ENCODE measurements at places on chromosomes 1 and 21. TPM values are rescaled to one million over a fixed set of nuclear protein-coding genes. Genes with fewer than 3 reads are reported as not detected.

Gene CFHR1
- total RNA-seq = not detected

- peak; percentile 99 for DNase-seq
Observed at GRCh38 chr1:44327679-44328491, 27.2 kb downstream of the ERI3 start.

Gene CAMSAP2
- total RNA-seq = 28.6 TPM

DNA sequence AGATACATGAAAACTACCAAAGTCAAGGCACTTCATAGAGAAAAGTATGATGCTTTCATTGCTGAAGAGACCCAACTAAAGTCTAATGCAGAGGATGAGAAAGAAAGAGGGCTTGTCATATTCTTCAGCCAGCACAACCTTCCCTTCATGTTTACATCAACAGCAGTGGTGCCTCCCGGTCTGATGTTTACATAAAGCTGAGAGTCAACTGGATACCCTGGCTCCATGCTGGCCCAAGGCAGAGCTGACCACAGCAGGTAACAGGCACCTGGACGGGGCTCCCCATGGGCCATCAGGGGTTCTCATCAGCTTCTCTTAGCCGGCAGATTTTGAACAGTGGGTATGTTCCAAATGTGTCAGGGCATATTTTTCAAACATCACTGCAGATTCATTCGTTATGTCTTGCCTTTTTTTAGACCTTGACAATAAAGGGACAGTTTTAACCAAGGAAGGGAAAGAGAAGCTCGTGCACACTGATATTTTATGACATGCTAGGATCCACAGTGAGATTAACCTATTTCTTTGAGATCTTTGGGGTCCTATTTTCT, 117.1 kb downstream of the NRIP1 start:
- DNase-seq = no peak

Gene ARHGEF16
- total RNA-seq = 60.7 TPM

DNA sequence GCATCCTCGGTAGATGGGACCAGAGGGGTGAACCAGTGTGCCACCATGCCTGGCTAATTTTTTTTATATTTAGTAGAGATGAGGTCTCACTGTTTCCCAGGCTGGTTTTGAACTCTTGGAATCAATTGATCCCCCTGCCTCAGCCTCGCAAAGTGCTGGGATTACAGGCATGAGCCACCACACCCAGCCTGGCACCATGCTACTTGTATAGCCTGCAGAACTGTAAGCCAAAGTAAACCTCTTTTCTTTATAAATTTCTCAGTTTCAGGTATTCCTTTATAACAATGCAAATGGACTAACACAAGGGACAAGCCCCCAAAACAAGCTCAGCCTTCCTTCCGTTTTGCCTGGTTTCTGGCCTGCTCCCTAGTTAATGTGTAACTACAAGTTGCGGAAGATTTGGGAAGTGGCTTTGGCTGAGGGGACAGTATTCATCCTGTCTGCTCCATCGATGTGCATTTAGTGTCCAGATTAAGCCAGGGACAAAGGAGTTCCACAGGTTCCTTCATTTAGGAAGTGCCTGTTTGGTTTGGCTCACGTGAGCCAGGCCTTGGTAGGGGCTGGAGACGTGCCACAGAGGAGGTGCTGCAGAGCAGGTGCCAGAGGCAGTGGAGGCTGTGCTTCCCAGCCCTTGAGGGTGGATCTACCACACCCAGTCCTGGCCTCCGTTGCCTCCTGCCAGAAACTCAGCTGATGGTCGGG, 4.4 kb downstream of the AVPR1B start:
- DNase-seq = no peak

- no peak for DNase-seq
Observed at GRCh38 chr1:7463526-7463925, 307.6 kb upstream of the VAMP3 start.

Gene LY9
- not detected for total RNA-seq

- peak; percentile 84 for DNase-seq
Observed at GRCh38 chr1:36136535-36136934, 11.5 kb upstream of the COL8A2 start.

DNA sequence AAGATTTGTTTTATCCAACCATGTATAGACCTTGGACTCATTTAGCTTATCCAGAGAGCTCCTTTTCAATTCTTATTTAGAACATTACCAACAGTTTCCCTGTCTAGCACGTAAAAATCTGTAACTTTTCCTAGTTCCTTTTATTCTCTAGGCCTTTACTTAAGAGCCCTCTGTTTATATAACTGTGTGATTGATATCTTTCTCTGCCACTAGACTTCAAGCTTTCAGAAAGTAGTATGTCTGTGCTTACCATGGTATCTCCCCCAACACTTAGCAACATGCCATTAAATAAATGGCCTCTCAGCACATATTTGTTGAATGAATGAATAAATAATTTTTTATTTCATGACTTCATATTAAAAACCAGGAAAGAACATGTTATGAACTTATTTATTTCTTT, 209.4 kb downstream of the PTPRC start:
- DNase-seq = no peak

DNA sequence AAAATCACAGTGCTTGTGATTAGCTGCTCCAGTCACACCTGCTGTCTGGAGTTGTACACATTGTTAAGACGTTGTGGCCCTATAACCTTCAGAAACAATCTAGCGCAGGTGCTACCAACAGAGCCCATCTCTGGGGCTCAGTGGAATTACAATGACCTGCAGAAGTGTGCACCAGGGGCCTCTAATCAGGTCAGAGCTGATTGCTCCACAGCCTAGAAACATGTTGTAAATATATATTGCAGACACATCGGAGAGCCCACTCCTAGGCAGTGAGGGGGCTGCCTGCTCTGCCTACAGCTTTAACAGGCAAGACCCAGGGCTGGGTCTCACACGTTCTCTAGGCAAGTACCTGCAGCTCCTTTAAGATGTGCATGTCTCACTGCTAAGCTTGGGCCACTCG, 302.0 kb downstream of the SIPA1L2 start:
- no peak for DNase-seq

DNA sequence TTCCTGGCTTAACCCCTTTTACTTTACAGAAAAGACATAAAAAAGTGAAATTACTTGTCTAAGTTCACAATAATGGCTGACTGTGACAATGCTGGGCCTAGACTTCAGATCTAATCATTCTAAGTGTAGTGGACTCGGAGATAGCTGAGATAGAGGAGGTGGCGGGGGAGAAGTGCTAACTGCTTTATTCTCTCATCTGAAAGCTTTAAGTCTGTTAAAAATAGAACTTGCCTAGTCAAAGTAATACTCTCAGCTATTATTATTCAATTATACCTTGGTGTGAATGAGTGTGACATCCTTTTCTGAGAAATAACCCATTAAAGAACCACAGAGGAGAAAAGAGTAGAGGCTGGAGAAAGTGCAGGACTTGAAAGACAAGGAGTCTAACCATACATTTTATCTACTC, 96.1 kb upstream of the OLIG2 start:
- DNase-seq = no peak

Gene PLA2G2F
- total RNA-seq = 0.18 TPM

DNA sequence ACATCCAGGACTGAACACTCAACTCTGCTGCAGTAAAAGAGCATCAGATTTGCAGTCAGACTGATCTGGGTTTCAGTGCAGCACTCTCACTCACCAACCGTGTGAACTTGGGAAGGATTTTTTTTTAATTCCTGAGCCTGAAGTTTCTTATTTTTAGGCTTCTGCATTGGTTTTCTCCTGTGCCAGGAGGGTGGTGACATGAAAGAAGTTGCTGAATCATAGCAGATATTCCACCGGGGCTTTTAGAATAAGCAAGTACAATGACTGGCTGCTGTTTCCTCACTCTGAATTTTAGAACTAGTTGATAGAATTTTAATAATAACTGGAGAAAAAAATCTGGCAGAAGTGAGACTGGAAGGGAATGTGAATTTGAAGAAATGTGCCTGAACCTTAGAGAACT, 11.6 kb downstream of the ADAM30 start:
- DNase-seq = no peak

All from PC-3 (cell line).